ENCODE measurements at places on chromosomes 4 and X.

DNA sequence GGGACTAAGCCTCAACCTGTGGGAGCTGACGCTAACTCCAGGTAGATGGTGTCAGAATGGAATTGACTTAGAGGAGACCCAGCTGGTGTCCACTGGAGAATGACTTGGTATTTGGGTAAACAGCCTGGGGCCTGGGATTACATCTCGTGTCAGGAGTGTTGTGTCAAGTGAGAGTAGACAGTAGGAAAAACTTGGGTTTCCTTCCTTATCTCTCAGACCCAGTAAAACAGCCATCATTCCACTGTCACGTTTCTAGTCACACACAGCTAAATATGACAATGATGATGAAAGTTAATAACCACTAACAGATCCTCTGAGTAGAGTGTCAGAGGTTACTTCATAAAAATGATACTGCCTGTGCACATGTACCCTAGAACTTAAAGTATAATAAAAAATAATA lies 13.8 kb downstream of the ZNF674 start:
- no peak for DNase-seq

GRCh38 chrX:48737940-48738339 lies 23.6 kb upstream of the GLOD5 start:
- DNase-seq: no peak

- DNase-seq: no peak
Observed at GRCh38 chrX:23770142-23770541, 12.8 kb upstream of the SAT1 start.

GRCh38 chr4:139558235-139559088 lies 2.4 kb upstream of the SETD7 start:
- DNase-seq: no peak

- DNase-seq: no peak
Observed at GRCh38 chr4:2781911-2782310, 11.0 kb upstream of the SH3BP2 start.

- DNase-seq: no peak
Observed at GRCh38 chrX:16479206-16479869, 170.6 kb upstream of the S100G start.

DNA sequence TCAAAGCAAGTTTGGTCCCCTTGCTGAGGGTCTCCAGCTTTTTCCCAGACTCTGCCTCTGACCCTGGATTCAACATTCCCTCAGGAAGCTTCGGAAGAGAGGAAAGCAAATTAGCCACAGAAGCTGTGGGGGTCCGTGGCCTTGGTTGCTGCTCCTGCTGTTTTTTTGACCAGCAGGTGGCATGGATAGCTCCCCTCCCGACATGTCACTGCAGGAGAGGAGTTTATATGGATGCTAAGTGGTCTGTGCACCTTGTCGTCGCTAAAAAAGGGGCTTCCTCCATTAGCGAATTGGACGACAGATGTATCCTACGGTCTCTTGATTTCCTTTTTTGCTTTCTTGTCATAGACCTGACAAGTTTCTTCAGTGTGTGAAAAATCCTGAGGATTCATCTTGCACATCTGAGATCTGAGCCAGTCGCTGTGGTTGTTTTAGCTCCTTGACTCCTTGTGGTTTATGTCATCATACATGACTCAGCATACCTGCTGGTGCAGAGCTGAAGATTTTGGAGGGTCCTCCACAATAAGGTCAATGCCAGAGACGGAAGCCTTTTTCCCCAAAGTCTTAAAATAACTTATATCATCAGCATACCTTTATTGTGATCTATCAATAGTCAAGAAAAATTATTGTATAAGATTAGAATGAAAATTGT lies 70.2 kb downstream of the CD38 start:
- no peak for DNase-seq

GRCh38 chr4:23429497-23429896 lies 460.4 kb downstream of the PPARGC1A start:
- no peak for DNase-seq

GRCh38 chr4:152283801-152284470 lies 252.0 kb downstream of the FBXW7 start:
- no peak for DNase-seq

- DNase-seq: no peak
Observed at GRCh38 chr4:27720010-27720766, 859.5 kb downstream of the STIM2 start.

DNA sequence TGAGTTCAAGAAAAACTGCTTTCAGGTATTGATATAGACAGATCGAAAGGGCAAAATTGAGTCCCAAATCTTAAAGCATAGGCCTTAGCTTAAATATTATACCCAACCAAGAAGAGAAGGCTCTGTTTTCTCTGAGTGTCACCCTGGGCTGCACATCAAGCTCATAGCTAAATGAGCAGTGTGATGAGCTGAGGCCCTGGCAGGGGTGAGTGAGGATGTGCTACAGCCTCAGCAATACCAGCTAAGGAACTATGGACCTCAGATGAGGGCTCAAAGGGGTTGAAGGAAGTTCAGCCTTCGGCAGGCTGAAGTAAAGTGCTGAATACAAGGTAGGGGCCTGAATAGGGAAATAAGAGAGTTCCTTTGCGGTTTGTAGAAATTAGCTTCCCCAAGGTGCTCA lies 79.3 kb downstream of the FAM114A1 start:
- DNase-seq: no peak

- DNase-seq: no peak
Observed at GRCh38 chrX:7115557-7115956, 32.0 kb upstream of the STS start.

DNA sequence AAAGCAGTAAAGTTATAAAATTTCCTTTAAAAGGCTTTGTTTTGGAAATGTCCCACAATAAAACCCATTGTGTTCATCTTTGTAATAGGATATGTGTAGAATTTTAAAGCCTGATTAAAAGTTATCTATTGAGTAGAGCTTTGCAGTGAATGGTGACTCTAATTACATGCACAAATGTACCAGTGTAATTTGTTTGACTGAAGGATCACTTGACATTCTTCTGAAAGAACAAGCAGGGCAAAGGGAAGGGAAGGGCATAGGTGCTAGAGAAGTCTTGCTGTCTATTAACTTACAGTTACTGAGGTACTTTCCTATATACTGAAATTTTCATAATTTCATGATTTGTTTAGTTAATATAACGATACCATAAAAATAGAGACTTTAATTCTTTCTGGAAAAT lies 70.8 kb downstream of the STIM2 start:
- DNase-seq: no peak

GRCh38 chr4:80171656-80172055 lies 25.6 kb upstream of the PRDM8 start:
- DNase-seq: no peak

- DNase-seq: no peak
Observed at GRCh38 chr4:55612341-55612740, 20.3 kb upstream of the PDCL2 start.

- no peak for DNase-seq
Observed at GRCh38 chr4:158459085-158459820, 62.4 kb upstream of the RXFP1 start.

DNA sequence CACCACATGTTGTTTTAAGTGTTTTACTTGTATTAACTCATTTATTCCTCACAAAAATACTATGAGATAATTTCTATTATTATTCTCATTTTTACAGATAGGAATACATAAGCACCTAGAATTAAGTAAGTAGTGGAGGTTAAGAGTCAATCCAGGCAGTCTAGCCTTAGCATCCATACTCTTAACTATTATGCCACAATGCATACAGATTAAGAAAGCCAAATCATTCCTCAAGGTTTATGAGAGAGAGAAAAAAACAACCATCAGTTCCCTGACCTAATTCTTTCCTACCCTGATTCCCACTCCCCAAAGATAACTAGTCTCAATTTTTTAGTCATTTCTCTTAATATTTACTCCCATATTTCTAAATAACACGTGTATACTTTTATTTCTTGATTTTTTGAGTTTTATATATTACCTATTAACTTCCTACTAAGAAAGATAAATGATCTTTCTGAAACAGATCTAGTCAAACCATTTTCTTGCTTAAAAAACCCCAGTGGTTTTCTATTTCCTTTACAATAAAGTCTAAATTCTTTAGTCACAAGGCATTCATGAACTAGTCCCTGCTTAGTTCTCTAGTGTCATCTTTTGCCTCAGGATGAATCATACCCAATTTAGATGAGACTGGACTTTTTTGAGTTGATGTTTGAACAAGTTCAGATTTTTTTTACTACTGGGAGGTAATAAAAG lies 16.0 kb downstream of the UBA6 start:
- DNase-seq: no peak

- DNase-seq: no peak
Observed at GRCh38 chrX:106950381-106950780, 30.2 kb downstream of the CLDN2 start.

DNA sequence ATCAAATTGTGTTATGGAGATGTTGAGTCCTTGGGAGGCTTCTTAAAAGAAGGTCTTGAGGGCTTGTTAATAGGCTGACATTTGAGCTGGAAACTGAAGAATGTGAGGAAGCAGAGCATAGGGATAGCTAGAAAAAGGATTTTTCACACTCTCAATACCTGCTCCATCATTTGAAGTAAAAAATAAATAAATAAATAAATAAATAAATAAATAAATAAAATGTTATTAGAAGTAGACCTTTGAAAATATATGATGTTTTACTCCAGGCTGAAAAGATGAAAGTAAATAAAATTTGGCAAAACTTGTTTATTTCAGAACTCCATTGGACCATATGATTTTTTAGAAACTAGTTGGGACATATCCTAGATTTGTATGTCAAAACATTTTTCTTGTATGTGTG lies 1757.8 kb upstream of the TENM3 start:
- no peak for DNase-seq

- no peak for DNase-seq
Observed at GRCh38 chrX:152900937-152901445, 3.1 kb downstream of the ZNF185 start.

- DNase-seq: no peak
Observed at GRCh38 chrX:107871136-107871535, 45.5 kb downstream of the MID2 start.

- no peak for DNase-seq
Observed at GRCh38 chr4:5041699-5042098, 9.6 kb upstream of the STK32B start.

- no peak for DNase-seq
Observed at GRCh38 chr4:90027565-90027964, 99.6 kb upstream of the CCSER1 start.
